Activated naive CD4-positive, alpha-beta T cell (primary cell): ENCODE measurements at places on chromosomes 7 and 10.

DNA sequence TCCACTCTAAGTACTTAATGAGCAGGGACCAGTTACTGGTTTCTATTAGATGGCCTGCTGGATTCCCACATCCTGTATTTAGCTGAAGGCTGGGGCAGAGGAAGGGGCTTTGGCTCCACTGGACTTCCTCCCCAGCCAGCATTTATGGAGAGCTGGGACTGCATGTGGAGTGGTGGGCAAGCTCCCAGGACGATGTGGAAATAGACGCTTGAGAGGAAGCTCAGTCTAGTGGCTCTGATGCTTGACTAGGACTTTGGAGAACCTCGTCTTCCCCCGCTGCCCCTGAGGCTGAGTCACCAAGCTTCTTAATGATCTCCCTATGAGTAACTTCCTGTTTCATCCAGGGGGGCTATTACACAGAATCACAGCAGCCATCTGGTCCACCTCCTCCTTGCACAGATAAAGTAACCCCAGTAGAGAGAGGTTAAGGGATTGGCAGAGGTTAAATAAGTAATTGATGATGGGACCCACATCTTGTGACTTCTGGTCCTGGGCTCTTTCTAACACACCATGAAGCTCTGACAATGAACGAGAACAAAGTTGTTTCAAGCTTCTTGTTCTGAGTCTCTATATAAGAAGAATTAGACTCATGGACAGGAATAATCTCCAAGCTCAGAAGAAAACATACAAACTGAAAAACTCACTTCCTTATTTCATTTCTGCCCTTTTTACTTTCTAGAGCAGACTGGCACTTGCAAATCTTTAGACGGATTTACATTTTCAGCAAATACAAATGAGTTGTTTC lies 126.2 kb downstream of the PRPF18 start:
- no peak for DNase-seq

DNA sequence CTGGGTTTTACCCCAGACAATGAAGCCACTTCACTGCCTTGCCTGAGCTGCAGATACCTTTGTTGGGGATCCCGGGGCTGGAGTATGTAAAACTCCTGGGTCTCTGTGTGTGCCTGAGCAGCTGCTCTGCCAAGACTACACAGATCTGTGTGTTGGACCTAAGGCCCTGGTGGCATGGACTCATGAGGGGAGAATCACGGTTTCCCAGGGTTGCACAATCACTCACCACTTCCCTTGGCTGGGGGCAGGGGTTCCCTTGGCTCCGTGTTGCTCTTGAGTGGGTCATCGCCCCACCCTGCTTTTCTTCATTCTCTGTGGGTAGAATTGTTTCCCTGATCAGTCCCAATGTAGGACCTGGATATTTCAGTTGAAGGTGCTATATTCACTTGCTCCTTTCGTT lies 13.9 kb upstream of the TBATA start:
- no peak for DNase-seq

GRCh38 chr7:68963552-68963951 lies 634.7 kb upstream of the AUTS2 start:
- no peak for DNase-seq

DNA sequence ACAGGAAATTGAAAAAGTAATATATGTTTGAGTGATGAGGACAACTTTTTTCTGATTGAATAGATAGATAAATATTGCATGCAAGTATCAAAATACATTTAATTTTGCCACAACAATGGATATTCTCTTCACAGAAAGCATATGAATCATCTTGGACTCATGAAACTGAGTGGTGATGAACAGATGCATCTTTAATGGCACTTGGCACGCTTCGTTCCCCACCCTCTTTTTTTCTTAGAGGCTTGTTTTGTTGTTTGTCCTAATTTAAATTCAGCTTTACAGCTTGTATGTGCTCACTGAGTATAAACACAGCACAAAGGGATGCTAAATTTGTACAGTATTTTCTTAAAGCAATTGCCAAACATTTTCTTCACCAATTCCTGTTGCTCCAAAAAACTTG lies 145.0 kb upstream of the YAE1 start:
- DNase-seq: no peak

DNA sequence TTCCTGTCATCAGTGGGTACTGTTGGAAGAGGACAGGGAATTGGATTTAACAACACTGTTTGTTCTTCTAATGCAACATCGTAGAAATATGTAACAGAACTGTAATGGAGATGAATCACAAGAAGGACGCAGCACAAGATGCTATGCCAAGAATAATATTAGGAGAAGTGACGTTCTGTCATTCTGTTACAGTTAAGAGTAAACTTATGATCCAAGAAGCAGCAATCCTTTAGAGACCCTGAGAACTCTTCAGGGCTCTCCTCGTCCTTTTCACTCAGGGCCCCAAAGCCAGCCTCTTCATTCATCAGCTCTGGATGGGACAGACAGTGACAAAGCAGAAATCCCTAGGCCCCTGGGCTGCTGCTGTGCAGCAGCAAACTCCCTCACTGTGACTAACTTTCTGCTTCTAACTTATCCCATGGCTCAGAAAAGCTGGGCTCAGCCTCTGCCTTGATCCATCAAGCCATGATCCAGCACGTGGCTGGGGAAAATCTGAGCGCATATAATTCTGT lies 8.7 kb upstream of the IL6 start:
- no peak for DNase-seq

GRCh38 chr7:50641442-50642405 lies 76.5 kb upstream of the DDC start:
- DNase-seq: no peak

GRCh38 chr7:26477381-26477990 lies 185.8 kb downstream of the SNX10 start:
- DNase-seq: no peak

DNA sequence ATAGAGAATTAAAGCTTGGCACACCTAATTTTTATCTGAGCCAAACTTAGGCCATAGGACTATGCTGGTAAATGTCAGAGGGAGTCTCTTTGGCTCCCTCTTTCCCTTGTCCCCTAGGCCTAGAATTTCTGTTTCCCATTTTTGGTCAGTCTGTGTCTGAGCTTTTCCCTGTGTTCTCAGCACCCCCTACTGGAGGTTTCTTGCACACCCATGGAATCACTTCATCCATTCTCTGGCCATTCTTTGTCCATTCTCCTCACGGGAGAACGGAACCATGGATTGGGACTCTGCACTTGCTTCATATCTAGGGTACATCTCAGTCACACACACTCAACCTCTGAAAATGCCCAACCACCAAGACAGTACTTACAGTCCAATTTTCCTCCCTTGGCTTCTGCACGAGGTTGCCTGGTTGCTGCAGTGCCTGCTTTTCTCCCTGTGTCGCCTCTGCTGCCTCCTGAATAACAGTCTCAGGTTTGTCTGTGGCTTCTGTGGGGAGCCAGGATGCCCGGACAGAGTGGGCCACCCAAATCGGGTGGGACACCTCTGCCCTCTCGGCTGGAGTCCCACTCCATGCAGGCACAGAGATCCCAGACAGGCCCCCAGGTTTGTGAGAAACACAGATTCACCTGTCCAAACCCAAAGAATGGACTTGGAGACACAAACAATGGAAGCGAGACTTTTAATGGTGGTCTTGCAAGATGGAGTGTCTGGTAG lies 35.1 kb upstream of the DNAH11 start:
- no peak for DNase-seq

DNA sequence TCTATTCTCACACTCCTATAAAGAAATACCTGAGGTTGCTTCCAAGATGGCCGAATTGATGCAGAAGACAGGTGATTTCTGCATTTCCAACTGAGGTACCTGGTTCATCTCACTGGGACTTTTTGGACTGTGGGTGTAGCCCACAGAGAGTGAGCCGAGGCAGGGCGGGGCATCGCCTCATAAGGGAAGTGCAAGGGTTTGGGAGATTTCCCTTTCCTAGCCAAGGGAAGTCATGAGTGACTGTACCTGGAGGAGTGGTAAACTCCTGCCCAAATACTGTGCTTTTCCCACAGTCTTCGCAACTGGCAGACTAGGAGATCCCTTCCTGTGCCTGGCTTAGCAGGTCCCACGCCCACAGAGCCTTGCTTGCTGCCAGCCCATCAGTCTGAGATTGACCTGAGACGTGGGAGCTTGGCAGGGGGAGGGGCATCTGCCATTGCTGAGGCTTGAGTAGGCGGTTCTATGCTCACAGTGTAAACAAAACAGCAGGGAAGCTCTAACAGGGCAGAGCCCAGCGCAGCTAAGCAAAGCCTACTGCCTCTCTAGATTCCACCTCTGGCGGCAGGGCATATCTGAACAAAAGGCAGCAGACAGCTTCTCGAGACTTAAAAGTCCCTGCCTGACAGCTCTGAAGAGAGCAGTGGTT lies 152.2 kb downstream of the ARL4A start:
- no peak for DNase-seq

DNA sequence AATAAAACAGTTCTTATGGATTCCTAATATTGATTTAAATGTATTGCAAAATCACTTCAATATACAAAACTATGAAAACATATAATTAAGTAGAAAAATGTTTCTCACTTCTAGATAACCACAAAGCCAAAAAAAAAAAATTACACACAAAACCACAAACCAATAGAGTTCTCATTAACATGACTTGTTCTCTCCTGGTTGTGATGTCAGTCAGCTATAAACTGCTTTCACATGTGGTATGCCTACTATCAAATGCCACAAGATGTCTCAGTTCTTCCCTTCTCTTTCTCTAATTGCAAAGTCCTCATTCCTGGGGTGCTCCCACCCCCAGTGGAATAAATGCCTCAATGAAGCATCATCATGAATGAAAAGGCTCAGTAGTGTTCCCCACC lies 16.6 kb downstream of the GNAI1 start:
- no peak for DNase-seq

- no peak for DNase-seq
These were observed 147.3 kb upstream of the PCBD1 start for GRCh38 chr10:71035511-71036296.

DNA sequence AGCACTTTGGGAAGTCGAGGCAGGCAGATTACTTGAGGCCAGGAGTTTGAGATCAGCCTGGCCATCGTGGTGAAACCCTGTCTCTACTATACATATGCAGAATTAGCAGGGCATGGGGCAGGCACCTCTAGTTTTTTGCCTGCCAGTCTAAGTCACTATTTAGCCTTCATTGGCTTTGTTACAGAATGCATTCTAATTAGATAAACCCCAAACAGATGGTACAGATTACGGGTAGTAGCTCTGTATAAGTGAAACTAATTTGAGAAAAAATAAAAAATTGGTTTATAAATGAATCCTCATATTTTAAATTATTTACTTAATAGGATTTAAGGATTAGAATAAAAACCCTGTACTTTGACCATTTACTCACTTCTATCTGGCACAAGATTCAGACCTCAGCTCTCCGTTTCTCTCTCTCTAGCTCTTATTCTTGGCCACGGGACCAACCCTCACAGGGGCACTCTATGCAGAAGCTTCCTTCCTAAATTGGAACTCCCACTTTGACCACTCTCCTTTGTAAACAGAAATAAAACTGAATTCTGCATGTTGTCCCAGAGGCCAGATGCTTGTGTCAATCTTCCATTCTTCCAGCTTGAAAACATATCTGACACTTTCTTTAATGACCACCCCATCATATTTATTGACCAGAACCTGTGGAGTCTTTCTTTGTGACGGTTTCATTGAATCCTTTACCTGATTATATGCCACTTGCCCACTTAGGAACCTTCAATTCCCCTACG lies 26.8 kb downstream of the BET1 start:
- no peak for DNase-seq

DNA sequence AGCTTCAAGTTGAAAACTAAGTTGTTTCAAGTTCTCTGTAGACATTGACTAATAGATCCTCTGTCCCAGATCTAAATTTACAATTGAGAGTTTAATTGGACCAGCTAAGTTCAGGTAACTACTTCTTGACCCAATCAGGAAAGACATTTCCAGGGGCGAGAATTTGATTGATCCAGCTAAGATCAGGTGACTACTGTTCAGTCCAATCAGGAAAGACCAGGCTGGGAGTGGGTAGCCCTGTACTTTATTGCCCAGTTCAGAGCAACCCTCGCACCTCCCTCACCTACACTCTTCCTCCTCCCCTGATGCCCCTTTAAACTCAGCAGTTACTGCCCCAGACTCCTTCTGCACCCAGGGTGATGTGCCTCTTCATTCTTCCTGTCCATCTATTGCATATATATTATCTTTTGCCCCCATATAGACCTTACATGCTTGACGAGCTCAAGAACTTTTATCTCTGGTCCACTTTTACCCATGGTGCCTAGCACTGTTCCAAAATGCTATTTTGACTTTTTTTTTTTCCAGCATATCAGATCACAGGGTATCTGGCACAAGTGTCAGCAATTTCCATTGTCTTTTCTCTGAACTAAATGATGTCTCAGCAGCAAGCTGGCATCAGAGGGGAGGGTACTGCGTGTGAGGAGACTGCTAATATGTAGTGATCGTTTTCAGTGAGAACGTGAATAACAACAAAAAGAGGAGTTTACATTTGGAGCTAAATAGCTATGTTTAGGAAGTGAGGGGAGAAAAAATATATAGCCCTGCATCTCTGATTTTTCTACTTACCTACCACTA lies 169.4 kb downstream of the KIAA1217 start:
- DNase-seq: no peak

- DNase-seq: no peak
These were observed 281.1 kb upstream of the MEOX2 start for GRCh38 chr7:15967551-15967950.

DNA sequence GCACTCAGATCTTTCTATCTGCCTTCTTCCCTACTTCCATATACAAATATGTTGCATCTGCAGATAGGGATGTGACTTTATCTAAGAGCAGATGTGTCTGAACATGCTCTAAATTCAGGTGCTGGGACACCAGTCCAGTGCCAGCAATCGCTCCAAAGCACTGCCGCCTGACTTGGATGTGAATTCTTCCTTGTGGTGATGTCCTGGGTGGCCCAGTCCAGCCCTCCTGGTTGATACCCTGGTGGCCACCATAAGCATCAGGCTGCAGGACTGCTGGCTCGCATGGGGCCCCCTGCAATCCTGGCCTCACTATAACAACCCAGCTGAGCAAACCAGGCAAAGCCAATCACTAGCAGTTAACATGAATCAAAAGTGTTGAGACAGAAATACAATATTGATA lies 149.2 kb upstream of the PDE1C start:
- no peak for DNase-seq

DNA sequence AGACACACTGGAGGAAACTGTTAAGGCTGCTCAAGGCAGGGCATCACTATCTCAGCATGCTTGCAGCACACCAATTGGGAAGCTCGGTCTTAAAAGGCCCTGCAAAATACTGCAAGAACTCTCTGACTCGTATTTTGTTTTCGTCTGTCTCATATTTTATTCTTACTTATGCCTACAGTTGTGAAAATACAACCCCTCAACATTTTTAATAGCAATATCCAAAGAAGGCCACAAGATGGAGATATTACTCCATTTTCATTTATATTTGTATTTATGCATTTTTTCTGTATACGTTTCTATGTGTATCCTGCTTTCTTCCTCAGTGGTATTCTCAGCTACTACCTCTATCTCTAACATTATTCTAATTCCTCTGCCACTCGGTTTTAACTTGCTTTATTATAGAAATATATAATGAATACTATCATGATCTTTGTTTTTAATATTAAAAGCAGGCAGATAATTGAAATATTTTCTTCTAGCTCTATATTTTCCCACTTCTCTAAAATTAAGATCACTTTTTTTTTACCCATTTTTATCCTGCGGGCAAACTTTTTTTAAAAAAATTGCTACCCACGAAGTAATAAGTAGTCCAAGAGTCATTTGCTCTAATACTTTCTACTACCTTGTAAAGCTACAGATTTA lies 10.0 kb downstream of the DNAJC1 start:
- DNase-seq: no peak
